ENCODE measurements at places on chromosomes 13 and 19.

DNA sequence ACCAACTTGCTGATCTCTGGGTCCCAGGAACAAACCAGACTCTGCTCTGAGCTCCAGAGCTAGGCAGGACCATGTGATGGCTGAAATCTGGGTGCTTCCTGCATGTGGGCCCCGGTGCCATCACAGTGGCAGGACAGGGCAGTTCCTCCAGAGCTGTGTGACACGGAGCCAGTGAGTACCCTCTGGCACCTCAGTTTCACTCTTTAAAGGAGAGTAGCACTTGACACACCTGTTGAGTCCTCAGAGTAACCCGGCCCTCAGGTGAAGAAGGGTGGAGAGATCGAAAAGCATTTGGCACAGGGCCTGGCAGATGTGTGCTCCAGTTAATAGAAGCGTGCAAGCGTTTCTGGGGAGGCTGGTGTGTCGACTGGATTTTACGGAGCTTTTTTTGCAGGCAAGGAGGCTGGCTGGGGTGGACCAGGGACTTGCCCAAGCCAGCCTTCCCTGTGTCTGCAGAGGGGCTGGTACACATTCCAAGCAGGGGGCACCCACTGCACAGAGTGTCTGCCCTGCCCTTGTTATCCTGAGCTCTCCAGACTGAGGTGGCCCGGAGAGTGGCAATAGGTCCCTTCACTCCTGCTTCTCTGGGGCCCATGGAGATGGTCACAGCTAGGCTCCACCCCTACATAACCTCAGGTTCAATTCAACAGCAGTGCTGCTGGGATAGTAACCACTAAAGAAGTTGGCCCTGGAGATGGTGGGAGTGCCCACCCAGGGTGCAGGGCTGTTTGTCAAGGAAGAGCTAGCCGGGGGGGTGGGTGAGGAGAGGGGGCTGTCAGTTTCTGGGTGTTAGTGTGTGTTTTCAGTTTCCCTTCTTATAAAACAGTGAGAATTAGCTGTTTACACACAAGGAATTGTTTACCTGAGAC is 8.3 kb downstream of the RPS19 start:
- DNase-seq = no peak

DNA sequence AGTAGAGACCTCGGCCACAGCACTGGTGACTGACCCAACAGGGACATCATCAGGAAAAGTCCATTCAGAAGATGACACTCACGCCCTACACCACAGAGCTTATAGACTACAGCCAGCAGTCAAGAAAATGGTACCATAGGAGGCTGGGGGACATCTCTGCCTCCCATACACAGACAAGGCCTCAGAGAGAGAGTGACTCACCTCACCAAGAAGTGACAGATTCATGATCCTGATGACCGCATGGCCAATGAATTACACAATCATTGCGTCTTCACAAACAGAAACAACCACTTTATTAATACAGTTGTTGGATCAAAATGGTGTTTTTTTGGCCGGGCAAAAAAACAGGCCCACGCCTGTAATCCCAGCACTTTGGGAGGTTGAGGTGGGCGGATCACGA is 260.8 kb upstream of the TSHZ3 start:
- no peak for DNase-seq

GRCh38 chr13:40992678-40993518 is 26.2 kb downstream of the ELF1 start:
- no peak for DNase-seq

DNA sequence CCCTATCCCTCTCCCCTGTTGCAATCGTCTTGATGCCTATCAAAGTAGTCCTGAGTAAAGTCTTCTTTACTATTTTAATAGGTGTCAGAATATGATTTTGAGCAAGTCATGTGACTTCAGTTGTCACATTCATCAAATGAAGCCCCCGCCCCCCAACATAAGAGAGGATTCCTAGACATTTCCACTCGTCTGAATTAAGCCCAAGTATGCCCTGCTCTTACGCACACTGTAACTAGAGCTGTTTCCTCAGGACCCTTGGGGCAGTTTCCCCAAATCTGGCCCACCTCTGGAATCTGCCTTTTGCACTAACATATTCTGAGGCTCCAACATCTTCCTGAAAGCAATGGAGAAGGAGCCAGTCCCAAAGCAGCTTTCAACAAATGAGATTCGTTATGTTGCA is 25.5 kb downstream of the SACS start:
- no peak for DNase-seq

DNA sequence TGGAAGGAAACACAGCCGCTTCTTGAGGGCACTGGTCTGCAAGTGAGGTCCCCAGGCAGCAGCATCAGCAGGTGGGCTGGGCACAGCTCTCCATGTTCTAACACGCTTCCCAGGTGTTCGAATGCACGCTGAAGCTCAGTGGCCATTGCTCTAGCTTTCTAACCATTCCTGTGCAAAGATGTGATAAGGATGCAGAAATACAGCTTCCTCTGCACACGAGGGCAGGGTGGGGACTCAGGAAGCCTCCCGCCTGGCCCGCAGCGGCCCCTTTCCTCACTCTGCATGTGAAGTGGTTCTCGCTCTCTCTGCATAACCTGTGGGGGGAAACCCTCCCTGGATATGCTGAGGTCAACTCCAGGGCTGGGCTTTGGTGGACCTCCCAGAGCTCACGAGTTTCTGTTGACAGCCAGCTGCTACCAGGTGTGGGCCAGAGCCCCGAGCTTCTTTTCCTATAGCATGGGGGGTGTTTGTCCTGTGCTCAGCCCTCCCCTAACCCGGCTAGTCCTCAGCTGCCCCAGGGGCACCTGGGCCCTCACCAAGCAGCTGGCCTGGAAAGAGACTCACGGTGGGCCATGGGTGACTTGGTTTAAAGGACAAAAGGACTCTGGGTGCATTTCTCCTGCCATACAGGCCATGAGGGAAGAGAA is 168.2 kb downstream of the TEX29 start:
- DNase-seq = no peak

DNA sequence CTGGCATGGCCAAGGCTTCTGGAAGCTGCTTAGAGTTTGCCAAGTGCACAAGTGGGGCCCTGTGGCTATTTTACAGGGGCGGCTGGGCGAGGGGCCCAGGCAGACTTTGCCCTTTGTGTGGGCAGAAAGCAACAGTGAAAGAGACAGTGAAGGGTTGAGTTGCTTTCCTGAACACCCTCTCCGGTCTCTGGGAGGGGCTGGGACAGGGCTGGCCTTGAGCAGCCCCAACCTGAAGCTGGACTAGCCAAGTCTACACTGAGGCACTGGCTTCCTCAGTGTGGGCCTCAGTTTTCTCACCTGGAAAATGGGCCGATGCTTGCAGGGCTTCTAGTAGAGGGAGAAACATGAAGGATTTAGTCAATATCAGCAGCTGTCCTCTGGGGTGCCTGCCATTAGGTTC is 2.4 kb upstream of the HOMER3 start:
- DNase-seq = no peak

DNA sequence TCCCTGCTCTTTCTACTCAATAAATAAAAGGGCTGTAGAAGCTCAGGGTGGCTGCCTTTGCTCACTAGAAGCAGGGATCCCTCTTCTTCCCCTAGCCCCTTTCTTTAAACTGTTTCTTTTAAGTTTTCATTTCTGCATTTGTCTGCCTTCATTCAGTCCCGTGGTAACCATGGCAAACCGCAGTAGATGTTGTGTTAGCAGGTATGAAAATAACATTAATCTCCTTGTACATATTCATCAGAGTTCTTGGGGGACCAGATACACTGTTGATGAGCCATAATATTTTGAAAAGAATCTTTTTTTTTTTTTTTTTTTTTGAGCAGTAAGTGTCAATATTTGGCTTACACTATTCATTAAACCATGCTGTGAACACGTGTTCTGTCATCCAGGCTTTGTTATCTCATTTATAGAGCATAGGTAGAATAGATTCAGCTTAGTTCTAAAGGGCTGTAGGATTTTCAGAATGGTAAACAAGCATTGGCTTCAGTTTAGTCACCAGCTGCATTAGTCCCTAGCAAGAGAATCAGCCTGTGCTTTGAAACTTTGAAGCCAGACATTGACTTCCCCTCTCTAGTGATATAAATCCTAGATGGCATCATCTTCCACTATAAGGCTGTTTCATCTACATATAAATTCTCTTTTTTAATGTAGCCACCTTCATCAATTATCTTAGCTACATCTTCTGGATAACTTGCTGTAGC is 59.4 kb upstream of the SPRY2 start:
- DNase-seq = no peak

DNA sequence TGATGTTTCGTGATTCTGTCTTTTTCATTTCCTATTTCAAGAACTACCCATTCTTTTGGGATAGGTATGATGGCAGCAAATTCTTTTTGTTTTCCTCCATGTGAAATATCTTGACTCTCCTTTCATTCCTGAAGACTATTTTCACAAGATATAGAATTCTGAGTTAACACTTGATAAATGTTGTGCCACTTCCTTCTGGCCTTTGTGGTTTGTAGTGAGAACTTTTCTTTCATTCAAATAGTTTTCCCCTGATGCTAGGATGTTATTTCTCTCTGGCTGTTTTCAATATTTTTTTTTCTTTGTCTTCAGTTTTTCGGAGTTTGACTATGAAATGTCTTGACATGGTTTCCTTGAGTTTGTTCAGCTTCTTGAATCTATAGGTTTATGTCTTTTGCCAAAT is 8.3 kb upstream of the TUBGCP3 start:
- no peak for DNase-seq

GRCh38 chr13:24192057-24192810 is 31.7 kb downstream of the SPATA13 start:
- DNase-seq = no peak

GRCh38 chr13:72963762-72964161 is 95.0 kb upstream of the KLF5 start:
- no peak for DNase-seq

DNA sequence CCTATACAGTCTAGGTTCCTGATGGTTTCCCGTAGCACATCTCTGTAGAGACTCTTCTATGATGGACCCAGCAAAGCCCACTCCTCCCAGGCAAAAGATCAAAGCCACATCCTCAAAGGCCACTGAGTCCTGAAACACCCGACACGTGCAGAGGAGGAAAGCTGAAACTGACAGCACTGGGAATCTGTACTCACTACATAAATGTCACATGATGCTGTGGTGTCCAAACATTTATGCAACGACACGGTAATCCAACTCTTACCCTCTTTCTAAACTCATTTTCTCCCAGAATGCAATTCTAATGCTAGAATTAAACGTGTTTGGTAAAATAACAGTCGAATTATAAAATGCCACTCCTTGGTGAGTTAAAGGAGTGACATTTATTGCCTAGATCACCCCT is 7.0 kb upstream of the ZNF441 start:
- no peak for DNase-seq

GRCh38 chr19:39246951-39247669 is 1.5 kb downstream of the IFNL4 start:
- DNase-seq = no peak

DNA sequence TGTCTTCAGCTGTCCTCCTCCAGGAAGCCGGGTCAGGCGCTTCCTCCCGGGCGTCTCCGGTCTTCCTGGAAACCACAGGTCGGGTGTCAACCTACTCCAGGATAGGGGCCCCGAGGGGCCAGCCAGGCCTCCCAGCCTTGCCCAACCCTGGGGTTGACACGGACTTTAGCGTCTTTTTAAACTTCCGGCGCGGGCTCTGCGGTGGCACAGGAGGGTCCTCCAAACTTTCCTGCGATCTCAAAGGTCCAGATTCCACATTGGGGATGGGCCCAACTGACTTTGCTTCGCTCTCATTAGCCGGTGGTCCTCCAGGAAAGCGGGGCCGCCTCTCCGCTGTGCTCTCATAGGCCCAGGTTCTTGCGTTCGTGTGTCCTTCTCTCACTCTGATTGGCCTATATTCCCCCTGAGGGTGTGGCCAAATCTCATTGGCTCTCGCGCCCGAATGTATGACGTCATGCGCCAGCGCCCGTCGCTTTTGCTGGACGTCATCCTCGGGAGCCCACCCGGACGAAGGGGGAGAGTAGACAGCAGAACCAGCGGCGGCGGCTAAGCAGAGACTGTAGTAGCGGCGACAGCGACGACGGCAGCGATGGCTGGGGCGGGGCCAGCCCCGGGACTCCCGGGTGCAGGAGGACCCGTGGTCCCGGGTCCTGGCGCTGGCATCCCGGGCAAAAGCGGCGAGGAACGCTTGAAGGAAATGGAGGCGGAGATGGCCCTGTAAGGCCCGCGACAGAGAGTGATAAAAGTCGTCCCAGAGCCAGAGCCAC is at the start of gene RBM42:
TSS of gene RBM42 (plus strand) at position 472 of the 767 bp plus-strand sequence. CDS start at position 590, 118 bp downstream.
- DNase-seq = peak; percentile 96

DNA sequence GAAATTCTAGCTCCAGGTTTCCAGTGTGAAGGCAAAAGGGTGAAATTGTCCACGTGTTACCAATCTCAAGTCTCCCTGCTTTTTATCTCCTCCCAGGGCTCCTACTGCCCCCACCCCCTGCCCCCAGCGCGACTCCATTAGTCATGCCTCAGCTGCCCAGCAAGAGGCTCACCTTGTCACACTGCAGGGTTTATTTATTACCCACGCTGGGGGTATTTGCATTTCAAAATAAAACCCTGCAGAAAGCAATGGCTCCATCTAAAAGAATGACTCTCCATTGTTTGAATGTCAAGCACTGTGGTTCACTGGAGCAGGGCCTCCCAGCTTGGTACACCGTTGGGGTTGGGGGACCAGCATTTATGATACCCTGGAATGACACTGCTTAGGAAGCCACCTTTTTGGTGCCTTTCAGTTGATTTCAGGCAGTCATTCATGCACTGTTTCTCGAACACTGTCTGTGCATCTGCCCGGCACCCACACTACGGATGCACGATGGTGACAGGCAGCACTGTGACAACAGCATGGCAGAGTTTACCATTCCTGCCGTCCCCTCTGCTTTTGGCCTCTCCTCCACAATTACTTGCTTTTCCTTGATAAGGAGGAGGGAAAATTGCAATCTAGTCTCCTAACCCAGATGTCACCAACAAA is 9.9 kb upstream of the POP4 start:
- no peak for DNase-seq

DNA sequence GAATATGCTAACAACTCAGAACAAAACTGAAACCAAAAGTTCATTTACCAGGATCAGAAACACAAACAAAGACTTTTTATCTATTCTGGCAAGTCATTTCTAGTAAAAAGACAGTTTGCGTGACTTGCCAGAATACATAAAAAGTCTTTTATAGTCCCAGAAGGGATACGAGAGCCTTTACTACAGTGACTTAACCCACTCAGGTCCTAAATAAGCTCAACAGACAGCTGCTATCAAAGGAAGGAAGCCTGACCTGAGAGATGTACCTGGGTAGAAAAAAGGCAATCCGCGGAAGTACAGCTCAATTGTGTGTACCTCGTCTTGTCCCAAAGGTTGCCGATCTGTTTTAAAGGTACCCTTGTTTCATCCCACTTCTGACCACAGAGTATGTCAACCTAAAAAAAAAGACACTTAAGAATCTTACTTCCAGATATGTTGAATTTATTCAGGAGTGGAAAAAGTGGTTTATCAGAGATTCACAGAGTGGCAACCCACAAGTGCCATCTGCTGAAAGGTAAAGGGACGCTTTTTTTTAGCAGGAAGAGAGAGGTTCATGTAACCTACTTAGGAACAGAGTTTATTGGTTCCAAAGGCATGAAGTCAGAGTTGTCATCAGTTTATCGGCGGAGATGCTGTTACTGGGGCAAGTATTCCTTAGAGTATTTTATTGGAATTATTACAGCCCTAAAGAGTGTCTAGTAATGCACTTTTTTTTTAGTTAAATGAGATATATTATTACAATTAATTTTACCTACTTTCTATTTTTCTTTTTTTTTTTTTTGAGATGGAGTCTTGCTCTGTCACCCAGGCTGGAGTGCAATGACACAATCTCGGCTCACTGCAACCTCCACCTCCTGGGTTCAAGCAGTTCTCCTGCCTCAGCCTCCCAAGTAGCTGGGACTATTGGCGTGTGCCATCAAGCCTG is 69.7 kb upstream of the C1QTNF9B start:
- no peak for DNase-seq

GRCh38 chr19:17180997-17181702 is 34.0 kb upstream of the USE1 start:
- DNase-seq = no peak

GRCh38 chr13:50549221-50549942 is 294.1 kb downstream of the DLEU7 start:
- DNase-seq = no peak

Data from activated CD8-positive, alpha-beta memory T cell treated with anti-CD3 and anti-CD28 coated beads for 1 hour (primary cell).